SJSA1 (cell line): ENCODE measurements at places on chromosomes 7 and 10.

DNA sequence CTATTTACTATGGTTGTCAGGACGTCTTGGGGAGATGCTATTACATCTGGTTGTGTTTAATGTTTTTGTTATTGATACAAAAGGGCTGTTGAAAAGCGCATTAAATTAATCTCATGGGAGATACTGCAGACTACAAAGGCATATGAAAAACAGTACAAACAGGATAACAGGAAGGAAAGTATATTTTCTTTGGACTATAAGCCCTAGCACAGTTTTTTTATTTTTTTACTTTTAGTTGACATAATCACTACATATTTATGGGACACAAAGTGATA is 341.3 kb downstream of the ARL4A start:
- no peak for DNase-seq

DNA sequence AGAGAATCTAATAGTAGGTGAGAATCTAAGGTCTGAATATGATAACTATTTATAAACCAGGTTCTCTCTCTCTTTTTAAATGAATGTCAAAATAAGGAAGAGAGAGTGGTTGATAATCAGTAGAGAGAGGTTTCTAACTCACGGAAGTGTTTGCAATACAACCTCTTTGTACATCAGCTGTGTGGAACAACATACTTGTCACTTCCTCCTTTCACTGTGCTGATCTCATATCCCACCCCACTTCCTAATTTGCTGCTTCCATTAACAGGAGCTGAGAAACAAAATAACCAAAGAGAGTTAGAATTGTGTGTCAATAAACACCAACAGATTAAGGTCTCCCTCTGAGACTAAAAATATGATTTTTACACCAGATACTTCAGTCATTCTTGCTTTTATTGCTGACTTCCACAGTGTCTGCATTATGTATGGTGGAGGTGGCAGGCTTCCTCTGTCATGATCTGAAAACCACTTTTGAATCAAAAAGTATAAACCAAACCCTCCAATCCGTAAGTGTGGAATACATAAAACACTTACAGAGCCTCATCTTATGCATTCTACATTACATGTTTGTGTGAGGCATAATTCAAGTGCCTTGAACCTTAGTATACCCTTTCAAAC is 25.0 kb downstream of the CACUL1 start:
- no peak for DNase-seq

- DNase-seq: no peak
Observed at GRCh38 chr7:84705079-84705478, 481.8 kb downstream of the SEMA3D start.

- DNase-seq: no peak
Observed at GRCh38 chr7:121561717-121562116, 165.6 kb upstream of the FAM3C start.

GRCh38 chr7:78435355-78435754 is 636.8 kb downstream of the PHTF2 start:
- DNase-seq: no peak

DNA sequence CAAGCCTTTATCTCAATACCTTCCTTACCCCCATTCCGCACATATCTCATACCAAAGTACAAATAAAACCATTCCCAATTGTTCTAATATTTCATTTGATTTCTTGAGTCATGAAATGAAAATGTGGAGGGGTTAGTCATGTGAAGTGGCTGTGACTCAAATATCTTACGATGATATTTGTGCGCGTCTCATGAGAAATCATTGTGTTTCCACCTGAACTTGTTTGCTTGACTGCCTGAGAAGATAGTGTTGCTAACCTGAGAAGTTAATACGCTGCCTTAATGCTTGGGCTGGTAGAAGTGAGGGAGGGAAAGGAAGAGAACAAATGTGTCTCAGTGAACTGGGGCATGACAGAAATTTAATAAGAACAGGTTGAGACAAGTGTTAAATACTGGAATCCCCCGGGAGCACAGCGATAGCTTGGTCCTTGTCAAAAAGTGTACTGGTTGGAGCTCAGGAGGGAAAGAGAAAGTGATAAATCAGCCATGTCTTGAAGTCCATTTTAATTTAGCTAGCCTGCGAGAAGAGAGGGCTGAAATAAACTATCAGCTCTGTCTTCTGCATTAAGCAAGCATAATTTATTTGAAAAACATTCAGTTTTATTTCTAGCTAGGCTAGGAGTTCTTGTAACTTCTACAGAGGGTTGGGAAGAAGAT is 7.2 kb upstream of the EPHA1 start:
- no peak for DNase-seq

GRCh38 chr10:90856964-90857634 is 740 bp downstream of the HTR7 start:
- DNase-seq: no peak

GRCh38 chr7:117844678-117845077 is 28.6 kb downstream of the CTTNBP2 start:
- DNase-seq: no peak

DNA sequence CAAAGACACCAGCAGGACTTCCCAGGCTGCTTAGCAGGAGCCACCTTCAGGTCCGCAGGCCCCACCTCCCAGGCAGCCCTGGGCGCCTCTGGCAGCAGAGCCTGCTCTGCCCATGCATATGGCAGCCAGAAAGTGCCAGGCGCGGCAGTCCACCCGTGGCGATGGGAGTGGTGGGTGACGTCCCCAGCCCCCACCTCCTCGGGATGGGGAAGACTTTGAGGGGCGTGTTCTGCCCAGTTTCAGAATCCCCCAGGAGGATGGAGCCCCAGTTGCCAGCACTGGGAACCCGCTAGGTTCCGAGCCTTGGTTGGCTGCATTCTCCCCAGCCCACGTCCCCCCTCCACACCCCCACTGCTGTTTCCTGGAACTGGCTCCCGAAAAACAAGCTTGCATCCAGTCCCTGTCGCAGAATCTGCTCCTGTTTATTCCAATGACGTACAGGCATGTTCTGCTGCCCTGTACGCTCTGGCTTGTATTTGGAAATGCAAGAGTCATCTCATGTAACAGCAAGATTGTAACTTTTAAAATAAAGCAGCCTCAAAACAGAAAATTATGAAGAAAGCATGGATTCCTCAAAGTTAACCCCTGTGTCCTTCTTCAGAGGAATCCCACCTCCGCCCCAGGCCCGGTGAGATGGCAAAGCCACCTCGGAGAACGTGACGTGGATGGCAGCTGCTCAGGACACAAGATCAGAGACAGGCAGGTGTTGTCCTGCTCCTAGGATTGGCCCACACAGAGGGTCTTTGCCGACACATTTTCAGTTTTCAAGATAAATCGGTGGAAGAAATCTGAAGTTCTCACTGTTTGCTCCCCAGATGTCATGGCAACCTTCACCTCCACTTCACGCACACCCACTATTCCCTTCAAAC is 87.8 kb upstream of the PPP2R2D start:
- peak; percentile 34 for DNase-seq

- DNase-seq: no peak
Observed at GRCh38 chr10:88082806-88083596, 219.6 kb downstream of the PTEN start.

GRCh38 chr7:135206941-135207391 is 4.4 kb downstream of the WDR91 start:
- no peak for DNase-seq

- DNase-seq: no peak
Observed at GRCh38 chr10:8301831-8302230, 247.3 kb downstream of the GATA3 start.

DNA sequence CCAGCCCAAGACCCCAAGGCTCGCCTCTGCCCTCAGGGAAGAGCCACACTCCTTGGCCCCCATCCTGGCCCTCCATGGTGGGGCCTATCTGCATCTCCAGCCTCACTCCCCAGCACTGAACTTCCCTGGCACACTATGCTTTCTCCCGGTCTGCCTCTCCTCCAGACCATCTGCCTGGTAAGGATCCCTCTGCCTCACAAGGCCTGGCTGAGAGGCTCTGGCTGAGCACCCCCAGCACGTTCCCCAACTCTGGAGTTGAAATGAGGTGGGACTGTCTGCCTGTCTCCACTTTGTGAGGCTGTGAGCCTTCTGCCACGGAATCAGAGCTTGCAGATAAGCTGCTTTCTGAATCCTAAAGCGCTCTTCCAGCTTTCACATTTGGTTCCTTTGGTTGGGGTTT is 220.7 kb downstream of the TNS3 start:
- DNase-seq: no peak

DNA sequence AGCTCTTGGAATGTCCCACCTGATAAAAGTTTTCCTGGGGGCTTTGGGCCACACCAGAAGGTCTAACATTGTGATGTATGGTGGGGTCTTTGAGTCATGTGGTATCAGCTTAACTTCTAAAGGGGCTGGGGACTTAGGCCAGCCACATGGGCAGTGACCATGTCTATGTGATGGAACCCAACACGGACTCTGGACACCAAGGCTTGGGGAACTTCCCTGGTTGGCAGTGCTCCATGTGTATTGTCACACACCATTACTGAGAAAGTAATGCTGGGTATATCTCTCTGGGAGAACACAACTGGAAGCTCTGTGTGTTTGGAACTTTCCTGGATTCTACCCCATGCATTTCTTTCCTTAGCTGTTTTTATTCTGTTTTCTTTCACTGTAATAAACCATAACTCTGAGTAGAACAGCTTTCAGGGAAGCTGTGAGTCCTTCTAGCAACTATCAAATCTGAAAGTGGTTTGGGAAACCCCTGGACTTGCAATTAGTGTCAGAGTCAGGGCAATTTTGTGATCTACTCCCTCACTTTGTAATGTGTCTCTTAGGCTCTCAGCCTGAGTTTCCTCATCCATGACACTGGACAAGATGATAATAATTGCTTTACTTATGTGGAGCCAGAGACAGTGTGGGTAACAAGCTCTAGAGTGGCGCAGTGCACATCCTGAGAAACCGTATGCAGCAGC is 28.4 kb upstream of the AGK start:
- DNase-seq: no peak

DNA sequence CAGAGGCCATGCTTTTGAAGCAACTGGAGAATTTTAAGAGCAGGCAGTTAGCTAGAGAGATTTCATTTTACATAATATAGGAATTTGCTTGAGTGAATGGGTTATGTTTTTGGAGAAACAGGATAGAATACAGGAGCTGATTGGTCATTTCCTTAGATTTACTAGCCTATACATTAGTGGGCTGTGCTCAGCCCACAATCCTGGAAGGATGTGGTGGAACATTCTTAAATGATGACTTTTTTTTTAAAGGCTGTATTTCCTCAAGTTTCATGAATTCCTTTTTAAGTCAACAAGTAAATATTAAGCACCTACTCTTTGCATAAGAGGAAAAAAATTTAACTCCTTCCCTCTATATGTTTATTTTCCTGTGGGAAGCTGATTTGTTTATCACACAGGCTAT is 314.4 kb upstream of the BMPER start:
- DNase-seq: no peak

GRCh38 chr7:46489106-46489505 is 568.0 kb upstream of the IGFBP3 start:
- DNase-seq: no peak

DNA sequence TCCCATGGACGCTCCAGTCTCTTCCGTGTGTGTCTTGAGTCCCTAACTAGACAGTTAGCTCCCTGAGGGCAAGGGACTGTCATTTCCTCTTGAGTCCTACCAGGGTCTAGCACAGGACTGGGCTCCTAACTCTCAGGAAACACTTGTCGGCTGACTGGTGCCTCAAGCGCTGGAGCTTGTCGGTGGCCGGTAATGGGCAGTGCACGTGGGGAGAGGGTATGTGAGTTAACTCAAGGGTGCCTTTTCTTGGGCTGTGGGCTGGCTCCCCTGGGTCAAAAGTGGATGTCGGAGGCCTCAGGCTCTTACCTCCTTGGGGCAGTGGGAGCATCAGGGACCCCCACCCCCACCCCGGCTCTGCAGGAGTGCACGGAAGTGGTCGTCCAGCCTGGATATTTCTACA is 32.9 kb downstream of the ZNF775 start:
- DNase-seq: no peak

DNA sequence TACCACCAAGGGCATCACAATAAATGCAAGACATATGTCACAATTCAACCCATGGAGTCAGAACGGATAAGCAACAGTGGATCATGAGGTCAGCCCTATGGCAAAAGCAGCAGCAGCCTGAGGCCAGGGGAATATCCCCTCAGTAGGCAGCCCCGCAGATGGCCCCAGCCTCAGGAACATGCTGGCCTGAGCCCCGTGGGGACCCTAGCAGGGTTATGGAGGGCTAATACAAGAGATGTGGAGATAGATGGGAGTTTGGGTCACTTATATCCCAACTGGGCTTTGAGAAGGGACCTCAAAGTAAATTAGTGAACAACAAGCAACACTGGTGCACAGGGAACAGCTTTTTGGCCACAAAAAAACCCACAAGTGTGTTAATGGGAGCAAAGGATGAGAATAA is 9.1 kb downstream of the TMEM72 start:
- no peak for DNase-seq

DNA sequence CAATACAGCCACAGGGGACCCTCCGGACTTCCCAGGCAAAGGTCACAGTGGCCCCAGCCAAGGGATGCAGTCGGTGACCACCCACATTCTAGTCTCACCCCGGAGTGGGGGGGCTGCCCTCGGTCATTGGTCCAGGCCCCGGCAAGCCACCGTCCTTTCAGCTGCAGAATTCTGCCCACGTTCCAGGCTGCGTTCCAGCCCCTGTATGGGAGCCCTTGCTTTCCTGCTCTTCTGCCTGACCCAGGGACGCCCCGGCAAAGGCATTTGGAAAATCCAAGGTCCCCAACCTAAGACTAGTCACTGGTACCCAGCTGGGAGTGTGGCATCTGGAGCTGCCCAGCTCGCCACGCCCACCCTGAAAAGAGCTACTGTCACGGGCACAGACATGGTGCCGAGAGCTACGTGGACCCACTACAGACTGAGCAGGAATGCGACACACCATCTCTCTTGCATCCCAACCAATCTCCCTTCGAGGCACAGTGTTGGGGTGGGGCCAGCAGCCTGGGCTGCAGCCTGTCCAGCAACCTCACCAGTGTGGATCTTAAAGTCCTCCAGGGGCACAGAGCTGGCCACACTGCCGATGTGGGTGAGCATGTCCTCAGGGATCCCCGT is 18.6 kb downstream of the OGDHL start:
- DNase-seq: no peak

DNA sequence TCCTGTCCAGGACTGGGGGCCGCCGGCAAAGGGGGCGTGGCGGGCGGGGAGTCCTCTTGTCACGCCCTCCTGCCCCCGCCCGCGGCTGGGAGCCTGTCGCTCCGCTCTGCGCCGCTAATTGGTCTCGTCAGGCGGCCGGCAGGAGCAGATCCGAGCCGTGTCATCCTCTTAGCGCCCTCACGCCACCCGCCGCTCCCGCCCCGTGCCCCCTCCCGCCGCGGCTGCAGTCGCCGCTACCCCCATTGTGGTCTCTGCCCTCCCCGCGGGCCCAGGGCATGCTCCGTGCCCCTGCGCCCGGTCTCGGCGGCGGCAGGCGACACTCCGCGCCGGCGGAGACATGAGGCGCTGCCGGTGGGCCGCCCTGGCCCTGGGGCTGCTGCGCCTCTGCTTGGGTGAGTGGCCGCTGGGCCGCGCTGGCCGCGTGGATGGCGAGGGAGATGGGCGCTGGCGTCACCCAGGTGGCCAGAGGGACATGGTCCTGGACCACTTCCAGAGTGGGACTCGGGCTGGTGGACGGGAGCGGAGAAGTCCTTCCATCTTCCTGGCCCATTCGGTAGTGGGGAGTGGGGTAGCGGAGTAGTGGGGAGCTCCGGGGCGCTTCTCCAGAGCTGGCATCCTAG is at the start of gene CDHR1:
Gene CDHR1, plus strand, starts transcription at position 114 of the 620 bp plus-strand sequence. Its CDS starts 224 bp downstream, at position 338.
- DNase-seq: no peak
